ENCODE measurements at places on chromosomes 3 and 15.

DNA sequence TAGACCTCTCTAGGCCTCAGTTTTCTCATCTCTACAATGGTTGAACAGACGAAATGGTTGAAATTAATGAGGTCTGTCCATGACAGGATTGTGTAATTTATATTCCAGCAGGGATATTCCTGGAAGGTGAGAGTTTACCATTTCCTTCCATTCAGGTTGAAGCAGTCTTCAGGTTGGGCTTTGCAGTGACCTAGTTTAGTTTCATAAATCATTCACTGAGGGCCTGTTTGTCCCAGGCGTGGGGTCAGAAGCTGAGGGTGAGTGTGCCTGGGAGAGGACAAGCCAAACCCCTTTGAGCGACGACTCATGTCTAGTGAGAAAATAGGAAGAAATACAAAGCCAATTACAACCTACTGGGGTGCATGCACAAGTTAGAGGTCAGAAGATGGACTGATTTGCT lies 57.2 kb upstream of the CACNA2D3 start:
- DNase-seq = no peak

- no peak for DNase-seq
Measured at GRCh38 chr15:52439470-52439869, 89.2 kb downstream of the MYO5A start.

GRCh38 chr3:44402548-44402947 lies 64.0 kb downstream of the TCAIM start:
- DNase-seq = no peak

GRCh38 chr15:94077938-94078337 lies 153.4 kb upstream of the MCTP2 start:
- no peak for DNase-seq

DNA sequence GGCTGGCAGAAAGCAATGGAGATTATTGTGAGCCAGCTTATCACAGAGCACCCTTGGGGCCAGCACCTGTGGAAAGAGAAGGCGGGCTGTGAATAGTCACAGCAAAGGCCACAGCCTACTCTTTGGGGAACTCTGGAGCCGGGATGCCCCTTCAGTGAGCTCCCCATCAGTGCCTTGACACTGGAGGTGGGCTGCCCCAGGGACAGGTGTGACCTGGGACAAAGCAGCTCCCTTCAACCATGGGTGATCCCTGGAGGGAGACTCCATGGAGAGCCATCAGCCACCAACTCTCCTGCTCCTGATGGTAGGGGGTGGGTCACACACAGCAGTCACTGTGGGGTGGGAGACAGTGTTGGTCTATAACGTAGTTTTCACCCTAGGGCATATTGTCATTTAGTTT lies 5.8 kb downstream of the TTC21A start:
- DNase-seq = no peak

DNA sequence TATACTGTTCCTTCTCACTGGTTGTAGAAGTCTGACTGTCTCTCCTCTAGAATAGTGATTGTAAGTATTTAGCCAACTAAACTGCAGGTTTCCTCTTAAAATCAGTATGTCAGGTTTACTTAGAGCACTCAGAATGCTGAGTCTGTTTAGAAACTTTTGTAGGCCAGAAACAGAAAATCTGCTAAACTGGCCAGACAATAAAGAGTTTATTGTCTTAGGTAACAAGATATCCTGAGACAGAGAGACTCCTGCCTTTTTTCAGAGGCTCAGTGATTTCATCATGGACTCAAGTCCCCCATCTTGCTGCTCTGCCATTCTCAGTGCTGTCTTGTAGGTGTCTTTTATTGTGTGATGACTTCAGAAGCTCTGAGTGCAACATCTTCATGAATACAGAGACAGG lies 279.0 kb downstream of the MFSD1 start:
- no peak for DNase-seq

DNA sequence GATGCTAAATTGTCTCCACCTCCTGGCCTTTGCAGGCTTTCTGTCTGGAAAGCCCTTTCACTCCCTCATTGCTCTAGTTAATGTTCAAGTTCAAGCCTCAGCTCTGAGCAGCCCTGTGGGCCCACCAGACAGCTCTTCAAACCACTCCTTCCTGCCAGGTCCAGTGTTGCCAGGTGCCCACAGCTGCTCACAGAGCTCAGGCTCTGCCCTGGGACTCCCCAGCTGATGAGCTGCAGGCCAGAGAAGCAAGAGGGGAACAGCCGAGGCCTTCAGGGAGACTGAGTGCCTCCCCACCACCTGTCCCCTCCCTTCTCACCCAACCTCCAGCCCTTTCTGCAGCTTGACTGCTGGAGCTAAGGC lies 1.3 kb upstream of the ZBTB47 start:
- no peak for DNase-seq

DNA sequence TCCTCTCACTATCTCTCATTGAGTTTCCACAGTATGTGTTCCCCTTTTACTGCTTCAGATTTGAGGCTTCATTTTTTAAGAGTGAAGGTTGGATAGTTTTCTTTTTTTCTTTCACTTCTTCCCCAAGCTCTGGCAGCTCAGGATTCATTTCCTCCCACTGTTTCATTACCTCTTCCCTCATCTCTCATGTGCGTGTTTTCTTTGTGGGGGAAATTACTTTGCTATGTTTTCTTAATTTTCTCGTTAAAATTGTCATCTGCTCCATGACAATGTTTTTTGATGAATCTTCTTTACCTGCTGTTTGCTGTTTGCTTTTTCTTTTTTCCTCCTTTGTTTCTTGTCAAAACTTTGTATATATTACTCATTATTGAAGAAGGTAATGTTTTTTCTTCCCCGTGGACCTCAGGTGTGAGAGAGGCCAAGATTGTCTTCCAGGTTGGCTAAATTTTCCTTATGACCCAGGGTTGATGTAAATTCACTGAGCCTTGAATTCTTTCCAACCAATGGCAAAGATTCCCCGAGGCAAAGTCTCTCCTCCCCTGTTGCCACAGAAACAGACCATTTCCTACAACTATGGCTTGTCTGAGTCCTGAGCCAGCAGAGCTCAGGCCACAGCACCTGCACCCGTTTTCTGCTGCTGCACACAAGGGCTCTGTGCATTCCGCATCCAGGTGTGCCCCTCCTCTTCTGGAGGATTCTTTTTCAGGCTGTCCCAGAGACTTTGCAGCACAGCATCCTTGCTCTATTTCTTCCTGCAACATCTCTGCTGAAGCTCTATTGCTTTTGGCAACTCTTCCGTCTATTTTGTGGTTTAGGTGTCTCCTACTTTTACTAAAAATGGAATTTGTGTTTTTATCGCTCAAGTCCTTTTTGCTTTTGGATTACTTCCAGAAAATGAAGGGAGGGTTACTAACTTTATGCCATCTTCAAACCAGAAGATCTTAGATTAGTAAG lies 66.1 kb downstream of the NOX5 start:
- no peak for DNase-seq

DNA sequence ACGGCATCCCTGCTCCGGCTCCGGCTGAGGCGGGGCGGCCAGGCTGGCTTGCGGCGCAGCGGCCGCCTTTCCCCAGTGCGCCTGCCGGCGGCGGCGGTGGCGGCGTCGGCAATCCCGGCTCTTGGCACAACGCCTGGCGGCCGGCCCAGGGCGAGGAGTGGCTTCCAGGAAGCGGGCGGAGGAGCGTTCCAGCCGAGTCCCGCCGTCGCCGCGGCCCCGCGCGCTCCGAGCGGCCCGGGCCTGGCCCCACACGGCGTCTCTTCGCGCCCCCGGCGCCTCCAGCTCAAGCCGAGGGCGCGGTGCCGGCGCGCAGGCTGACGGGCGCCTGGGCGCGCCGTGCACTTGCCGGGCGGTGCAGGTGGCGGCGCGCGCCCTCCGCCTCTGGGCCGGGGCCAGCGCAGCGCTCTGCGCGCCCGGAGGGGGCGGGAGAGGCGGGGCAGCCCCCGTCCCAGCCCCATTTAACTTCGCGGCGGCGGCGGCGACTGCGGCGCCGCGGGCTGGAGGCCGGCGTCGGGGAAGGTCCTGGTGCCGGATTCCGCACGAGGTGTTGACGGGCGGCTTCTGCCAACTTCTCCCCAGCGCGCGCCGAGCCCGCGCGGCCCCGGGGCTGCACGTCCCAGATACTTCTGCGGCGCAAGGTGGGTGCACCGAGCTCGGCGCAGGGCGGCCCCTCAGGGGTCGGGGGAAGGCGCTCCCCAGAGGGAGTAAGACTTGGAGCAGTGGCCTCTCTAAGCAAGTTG lies at the start of gene ADAMTSL3:
Gene ADAMTSL3, plus strand, starts transcription at position 485 of the 740 bp plus-strand sequence. CDS start 1,639 bp downstream, outside the sequence.
- no peak for DNase-seq

DNA sequence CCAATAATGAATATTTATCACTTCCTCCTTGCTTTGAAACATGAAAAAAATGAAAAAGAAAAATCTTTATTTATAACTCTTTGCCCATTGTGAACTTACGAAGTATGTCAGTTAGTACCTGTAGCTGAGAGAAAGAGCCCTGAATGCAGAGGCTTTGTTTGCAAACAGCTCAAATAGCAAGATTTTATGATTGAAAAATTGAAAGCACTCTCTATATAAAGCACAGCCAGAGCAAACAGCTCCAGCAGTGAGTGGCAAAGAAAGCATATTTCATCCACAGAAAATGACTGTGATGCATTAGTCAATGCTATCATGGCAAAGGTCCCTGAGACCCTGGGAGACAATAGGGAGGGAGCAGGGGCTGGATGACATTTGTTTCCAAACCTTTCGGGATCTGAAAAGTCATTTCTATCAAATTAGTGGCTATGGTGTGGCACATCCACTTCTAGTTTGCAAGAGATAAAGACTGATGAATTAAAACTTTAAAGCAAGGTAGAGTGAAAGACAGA lies 576.1 kb downstream of the OTOL1 start:
- no peak for DNase-seq

GRCh38 chr15:59590027-59590426 lies 21.6 kb upstream of the GCNT3 start:
- no peak for DNase-seq

DNA sequence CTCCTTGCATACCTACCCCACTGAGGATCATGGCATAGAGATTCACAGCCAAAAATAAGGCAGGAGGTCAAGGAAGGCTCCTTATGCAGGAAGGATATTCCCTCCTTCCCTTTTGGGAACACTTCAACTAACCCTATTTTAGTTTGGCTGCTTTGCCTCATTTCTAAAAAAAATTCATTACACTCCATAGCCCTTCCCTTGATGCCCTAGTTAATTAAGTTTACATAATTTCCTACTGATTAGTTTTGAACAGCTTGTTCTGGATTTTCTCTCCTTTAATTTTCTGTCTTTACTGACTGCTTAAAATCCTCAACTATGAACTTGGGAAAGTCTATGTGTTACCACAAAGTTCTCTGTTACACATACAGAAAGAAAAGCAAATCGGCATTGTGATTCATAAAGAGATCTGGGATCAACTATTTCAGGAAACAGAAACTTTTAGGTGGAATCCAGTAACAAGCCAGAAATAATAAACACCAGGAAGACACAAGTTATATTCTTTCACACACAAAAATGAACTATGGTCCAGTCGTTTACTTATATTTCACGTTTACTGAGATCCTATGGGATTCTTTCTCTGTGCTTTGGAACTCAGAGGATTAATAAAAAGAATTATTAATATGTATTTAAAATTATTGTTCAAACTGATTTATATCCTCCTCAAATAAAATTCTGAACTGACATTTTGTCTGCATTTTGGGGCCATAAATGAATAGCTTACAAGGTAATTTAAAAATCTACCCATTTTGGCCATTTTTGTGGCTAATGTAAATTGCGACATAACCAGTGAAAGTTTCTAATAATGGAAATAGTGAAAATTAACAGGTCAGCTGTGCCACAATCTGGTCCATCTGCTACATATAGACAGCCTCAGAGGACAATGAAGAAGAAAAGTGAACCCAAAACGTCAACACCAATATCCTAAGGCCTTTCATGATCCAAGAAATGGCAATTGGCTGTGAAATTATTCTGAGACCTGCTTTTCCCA lies 113.8 kb downstream of the FRMD5 start:
- no peak for DNase-seq

DNA sequence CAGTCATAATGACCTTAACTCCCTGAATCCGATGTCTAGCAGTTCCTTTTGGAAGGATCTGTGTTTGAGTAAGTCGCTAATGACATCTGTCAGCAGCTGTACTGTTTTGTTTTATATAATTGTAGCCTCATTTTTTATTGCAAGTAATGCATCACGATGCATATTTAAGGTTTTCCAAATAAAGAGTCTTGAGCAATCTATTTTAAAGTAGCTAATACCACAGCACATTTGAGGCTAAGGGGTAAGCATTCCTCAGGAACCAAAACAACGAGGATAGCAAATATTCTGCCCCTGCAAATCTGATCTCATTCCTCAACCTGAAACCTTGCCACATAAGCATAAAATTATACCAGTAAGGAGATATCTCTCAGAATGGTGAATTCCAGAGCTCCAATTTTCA lies 98.7 kb downstream of the TBC1D5 start:
- no peak for DNase-seq

DNA sequence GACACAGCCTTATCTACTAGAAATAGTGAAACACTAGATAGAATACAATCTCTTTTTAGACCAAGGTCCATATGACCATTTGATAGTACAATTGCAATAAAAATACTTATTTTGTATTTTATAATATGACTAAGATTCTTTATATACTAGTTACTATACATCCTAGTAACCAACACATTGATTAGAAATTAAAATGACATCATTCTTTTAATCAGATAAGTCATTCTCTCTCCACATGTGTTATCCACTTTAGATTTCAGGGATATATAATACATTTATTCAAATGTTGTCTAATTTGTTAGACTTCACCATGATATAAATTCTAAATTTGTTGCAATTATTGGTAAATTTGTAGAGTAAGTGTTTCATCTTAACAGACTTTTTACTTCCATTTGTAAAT lies 276.2 kb upstream of the DPH6 start:
- DNase-seq = no peak

GRCh38 chr3:173892547-173892946 lies 495.0 kb downstream of the NLGN1 start:
- DNase-seq = no peak

DNA sequence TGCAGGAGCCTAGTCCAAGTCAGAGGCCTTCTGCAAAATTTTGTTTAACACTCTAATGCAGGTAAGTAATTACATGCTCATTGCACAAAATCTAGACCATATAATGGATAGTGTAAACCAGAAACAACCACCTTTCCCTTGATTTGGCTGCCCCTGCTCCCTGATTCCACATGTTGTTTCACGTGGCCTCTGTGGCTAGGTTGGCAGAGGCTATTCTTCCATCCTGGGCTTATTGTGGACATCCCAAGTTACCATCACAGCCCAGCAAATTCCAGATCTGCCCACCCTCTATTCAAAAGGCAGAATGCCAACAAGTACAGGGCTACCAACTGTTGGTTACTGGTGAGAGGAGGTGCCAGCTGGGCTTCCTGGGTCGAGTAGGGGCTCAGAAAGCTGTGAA lies 794.5 kb upstream of the GRM7 start:
- DNase-seq = no peak

DNA sequence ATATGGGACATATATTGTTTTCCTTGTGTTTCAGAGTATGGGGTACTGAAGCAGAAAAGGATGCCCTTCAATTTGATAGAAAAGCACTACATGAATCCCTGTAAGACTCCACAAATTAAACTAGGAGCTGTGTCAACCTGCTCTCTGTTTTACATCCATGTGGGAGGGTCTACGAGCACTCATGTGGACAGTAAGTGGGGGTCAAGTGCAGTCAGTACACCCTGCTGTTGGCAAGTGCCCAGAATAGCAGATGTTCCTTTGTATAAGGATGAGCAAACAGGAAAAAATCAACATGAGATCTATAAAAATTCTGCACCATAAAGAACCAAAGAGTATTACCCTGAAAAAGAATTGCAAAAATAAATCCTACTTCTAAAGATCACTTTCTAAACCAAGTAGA lies 659.9 kb downstream of the SI start:
- DNase-seq = no peak
